ENCODE measurements at places on chromosomes 7 and 10.
A peak's percentile ranks its signal among the peaks of the same experiment; 100 is the strongest.

DNA sequence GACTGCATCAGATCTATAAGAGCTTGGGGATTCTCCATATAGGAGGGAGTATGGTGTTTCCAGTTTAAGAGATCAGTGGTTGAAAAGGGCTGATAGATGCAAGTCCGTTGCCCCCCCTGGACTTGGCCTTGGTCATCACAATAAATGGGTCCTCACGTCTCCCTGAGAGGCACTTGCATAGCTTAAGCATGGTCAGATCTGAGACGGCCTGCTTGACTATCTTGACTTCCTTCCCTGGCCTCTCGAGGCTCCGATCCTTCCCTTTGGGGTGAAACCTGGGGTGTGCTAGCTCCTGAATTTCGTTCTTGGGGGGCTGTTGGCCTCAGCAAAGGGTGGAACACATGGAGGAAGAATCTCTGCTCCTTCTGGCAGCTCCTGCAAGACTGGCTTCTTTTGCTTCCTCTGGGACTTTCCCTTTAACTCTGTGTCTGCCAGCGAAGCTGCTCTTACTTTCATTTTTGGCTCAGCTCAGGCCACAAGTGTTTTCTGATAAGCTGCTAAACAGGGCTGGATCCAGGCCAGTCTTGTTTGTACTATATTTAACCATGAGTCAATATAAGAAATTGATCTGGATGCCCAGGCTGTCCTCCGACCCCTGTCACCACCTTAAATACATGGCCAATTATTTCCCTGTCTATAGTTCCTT is 11.2 kb upstream of the ZNF485 start:
- no peak for DNase-seq

DNA sequence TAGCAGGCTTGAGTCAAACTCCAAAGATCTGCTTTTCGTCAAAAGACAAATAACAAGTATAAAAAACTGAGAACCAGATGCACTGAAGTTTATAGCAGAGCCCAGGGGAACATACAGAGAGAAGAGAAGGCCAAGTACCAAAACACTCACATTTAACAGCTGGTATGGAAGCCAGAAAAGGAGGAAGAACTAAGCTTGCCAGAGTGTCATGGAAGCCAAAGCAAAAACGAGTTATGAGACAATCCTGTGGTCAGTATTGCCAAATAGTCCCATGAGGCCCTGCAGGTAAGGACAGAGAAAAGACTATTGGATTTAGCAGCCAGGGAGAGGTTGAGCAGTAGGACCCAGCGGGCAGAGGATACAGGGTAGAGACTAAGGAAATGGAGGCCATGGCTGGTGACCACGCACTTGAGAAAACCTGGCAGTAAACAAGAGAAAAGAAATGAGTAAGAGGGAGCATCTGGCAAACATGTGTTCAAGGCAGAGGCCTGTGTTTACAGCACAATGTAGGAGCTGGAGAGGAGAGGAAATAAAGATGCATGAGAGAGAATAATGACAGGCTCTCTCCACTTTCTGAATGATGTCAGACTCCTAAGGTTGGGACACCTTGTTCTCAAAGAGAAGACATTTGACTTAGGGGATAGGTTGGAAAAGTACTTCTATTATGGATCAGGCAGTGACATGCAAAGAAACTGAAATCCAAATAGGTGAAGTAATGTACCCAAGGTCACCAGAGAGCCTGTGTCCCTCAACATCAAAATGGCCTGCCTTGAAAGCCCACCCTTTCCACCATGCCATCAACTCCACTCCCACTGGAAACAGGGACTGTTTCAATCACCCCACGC is 9.1 kb downstream of the CREB3L2 start:
- peak; percentile 41 for DNase-seq

- DNase-seq = no peak
Measured at GRCh38 chr7:128073671-128074310, 42.6 kb upstream of the LRRC4 start.

- no peak for DNase-seq
Measured at GRCh38 chr7:320297-320696, 30.3 kb downstream of the FOXL3 start.

- DNase-seq = no peak
Measured at GRCh38 chr7:66957595-66958290, 36.7 kb downstream of the TMEM248 start.

GRCh38 chr10:119104654-119105015 is 722 bp downstream of the DENND10 start:
- peak; percentile 15 for DNase-seq

DNA sequence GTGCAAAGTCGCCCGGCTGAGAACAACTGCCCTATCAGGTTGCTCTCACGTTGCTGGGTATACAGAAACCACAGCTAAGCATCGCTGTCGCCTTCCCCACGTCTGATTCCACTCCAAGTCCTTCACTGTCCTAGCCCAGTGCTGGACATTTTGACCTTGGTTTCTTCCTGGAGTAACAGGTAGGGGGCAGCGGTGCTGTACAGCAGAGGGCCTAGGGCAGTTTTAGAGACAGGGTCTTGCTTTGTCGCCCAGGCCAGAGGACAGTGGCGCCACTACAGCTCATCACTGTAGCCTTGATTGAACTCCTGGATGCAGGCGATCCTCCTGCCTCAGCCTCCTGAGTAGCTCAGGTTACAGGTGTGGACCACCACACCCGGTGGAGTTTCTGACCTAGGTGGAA is 2.6 kb downstream of the CLDN15 start:
- no peak for DNase-seq

- no peak for DNase-seq
Measured at GRCh38 chr10:70537398-70538194, 59.0 kb downstream of the PALD1 start.

- no peak for DNase-seq
Measured at GRCh38 chr10:61170594-61170993, 226.6 kb upstream of the RHOBTB1 start.

GRCh38 chr7:130881799-130882141 is 147.8 kb upstream of the KLF14 start:
- DNase-seq = no peak

GRCh38 chr10:32947586-32947985 is 10.4 kb downstream of the ITGB1 start:
- no peak for DNase-seq

DNA sequence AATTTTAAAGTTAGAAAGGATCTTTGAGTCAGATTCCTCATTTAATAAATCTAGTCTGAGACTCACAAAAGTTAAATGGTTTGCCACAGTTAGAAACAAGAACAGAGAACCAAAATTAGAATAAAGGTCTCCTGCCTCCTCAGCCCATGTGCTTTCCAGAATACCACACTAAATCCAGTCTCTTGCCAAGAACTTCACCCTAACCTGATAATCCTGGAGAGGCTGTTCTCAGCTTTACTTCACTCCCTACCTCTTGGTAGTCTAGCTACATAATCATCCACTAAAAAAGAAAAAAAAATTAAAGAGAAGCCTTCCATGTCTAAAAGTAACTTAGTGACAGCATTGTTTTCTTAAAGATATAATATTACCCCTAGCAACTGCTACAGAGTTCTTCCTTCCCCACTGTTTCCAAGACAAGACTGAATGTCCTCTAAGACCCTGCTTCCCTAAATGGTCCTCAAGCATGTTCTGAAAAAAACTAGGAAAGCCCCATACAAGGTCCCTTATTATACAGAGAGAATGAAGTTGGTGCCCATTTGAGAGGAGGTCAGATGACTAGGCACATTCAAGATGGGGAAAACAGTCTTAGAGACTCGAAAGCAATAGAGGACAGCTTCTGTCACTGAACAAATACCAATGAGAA is 56.8 kb downstream of the ZNF438 start:
- no peak for DNase-seq

- DNase-seq = no peak
Measured at GRCh38 chr7:133300811-133301210, 47.9 kb downstream of the EXOC4 start.

GRCh38 chr7:133699386-133699785 is 427.8 kb upstream of the LRGUK start:
- no peak for DNase-seq

- no peak for DNase-seq
Measured at GRCh38 chr7:2003451-2003930, 229.3 kb downstream of the MAD1L1 start.

DNA sequence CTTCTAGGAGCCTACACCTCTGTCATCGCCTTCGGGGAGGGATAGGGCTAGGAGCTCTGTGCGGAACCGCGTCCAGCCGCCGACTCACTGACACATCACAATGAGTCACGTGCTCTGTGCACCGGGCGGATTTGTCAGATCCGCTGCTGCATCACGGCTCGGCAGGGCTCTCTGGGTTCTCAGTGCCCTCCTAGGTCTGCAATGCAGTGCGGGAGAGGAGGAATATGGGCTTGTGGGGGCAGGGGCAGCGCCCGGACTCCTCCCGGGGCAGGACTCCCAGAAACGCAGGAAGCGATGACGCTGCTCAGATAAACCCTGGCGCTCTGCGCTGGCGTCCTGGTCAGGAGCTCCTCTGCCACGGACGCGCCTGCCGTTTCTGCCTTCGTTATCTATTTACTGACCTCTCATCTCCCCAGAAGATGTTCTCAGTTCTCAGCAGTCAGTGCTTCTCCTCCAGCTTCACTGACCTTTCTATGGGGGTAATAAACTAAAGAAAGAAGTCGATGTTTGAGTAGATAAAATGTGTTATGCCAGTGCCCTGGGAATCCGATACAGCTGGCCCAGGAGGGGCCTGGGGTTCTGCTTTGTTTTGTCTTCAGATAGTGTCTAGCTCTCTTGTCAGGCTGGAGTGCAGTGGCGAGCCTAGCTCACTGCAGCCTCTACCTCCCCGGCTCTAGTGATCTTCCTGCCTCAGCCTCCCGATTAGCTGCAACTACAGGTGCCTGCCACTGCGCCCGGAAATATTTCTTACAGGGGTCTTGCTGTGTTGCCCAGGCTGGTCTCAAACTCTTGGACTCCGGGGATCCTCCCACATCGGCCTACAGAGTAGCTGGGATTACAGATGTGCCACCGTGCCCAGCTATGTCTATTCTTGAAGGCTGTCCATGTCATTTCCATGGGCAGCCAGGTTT is 22.8 kb upstream of the ITGB1 start:
- DNase-seq = peak; percentile 88

DNA sequence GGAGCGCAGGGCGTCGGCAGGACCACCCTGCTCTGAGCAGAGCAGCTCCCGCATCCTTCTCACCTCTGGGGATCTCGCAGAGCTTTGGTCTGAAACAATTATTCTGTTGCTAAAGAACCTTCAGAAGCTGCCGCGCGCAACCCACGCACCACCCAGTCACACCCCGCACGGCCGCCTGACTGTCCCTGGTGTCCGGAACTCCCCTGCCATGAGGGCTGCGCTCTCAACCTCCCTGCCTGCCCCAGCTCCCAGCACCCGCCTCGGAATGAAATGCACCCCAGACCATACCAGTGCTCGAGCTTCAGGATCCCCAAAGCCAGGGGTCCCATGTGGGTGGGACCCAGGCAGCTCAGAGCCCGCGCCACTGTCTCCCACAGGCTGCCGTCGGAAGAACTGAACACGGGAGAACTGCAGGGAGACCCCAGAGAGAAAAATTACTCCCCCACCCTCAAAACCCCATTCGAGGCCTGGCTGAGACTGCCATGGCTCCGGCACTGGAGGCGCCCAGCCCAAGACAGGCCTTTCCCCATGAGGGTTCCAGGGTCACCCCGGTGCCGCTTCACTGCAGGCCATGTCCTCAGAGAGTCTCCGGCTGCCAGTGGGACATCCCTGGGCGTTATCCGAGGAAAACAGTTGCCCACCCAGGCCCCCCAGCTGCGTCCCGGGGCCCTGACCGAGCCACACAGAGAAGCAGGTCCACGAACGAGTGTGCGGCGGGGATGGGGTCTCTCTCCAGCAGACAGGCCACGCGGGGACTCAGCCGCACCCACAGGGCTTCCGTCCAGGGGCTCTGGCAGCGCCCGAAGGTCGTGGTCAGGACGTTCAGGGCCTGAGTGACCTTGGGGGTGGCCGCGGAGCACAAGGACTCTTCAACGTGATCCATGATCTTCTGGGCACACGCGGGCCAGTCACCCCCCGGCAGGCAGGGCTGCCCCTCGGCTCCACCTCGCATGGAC is 12.1 kb downstream of the BRAT1 start:
- DNase-seq = no peak

DNA sequence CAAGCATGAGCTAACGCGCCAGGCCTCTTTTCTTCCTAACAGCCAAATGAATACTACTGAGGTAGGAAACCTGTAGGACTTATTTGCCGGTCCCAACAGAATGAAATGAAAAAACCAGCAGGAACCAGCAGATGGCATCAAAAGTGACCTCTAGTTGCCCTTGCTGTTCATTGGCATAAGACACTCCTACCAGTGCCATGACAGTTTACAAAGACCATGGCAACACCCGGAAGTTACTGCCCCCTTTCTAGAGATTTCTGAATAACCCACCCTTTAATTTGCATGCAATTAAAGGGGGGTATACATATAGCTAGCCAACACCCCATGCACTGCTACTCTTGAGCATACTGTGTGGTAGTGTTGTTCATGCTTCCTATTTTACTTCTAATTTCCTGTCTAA is 65.2 kb downstream of the ATE1 start:
- no peak for DNase-seq

GRCh38 chr10:132765435-132765834 is 20.5 kb downstream of the NKX6-2 start:
- no peak for DNase-seq

GRCh38 chr10:66642217-66642616 is 283.6 kb upstream of the LRRTM3 start:
- no peak for DNase-seq

GRCh38 chr7:107854989-107855388 is 36.0 kb upstream of the DLD start:
- no peak for DNase-seq

DNA sequence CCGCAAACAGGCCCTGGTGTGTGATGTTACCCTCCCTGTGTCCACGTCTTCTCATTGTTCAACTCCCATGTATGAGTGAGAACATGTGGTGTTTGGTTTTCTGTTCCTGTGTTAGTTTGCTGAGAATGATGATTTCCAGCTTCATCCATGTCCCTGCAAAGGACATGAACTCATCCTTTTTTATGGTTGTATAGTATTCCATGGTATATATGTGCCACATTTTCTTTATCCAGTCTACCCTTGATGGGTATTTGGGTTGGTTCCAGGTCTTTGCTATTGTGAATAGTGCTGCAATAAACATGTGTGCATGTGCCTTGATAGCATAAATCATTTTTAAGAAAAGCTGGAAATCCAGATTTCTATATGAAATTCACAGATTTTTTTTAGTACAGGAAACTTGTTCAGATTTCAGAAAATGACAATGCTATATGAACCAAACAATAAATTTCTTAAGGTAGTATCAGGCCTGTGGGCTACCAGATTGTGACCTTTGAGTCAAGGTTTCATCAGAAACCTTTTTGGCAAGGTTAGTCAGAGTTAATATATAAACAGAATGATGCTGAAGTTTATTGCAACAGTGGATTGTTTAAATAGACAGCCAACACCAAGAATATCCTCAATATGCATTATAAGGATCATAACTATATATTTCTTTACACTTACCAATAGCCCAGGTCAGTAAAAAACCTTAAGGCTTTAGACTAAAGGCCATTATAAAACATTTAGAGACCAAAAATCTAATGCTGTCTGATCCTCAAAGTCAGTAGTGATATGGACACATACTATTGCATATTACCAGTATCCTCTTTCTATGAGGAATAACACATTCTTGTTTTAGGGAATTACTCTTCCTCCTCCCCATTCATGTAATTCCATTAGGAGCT is 68.7 kb upstream of the PAPSS2 start:
- DNase-seq = no peak
